ENCODE measurements at places on chromosomes 13 and 19.

DNA sequence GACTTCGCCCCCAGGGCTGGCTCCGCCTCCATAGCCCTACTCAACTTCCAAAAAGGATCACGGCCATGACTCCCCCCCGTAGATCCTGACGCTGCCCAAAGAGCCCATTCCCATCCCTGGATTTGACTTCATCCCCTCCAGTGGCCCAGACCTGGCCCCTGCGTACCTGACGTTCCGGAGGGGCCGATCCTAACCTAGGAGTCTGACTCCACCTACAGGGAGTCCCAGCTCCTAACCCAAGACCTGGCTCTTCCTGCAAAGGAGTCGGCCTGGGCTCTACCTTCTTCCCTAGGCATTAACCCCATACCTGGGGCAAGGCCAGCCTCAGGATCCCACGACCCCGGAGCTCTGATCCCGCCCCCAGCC, 10.8 kb downstream of the STAP2 start:
- no peak for DNase-seq

- DNase-seq, result peak; percentile 93
These were observed 9.1 kb downstream of the LYL1 start for GRCh38 chr19:13093407-13094105.

DNA sequence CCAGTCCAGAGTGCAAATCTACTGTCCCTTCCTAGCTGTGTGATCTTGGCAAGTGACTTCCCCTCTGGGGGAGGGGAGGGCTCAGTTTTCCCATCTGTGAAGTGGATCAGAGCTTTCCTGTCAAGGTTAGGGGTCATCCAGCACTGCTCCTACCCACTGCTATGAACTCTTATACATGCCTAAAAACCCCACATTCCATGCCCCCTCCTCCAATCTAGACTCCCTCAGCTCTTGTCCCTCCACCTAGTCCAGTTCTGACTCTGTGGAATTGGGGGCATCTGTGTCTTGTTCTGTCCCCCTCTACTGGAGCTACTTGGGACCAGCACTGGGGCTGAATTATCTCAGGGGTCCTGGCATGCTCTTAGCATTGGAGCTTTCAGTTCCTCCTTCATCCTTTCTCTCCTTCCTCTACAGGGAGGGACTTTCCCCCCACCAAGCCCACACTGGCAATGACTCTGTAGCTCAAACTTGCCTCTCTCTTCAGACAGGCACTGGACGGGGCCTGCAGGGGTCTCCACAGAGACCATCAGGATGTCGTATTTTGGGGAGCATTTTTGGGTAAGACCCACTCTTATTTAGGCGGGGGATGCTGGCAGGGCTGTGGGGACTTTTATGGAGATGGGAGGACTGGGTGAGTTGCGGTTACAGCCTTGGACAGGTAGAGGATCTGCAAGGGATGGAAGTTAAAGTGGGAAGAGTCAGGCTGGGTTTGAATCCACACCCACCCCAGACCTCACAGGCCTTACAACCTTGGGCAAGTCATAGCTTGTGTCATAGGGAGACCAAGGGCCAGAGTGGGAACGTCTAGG, 3.6 kb downstream of the FCHO1 start:
- no peak for DNase-seq

DNA sequence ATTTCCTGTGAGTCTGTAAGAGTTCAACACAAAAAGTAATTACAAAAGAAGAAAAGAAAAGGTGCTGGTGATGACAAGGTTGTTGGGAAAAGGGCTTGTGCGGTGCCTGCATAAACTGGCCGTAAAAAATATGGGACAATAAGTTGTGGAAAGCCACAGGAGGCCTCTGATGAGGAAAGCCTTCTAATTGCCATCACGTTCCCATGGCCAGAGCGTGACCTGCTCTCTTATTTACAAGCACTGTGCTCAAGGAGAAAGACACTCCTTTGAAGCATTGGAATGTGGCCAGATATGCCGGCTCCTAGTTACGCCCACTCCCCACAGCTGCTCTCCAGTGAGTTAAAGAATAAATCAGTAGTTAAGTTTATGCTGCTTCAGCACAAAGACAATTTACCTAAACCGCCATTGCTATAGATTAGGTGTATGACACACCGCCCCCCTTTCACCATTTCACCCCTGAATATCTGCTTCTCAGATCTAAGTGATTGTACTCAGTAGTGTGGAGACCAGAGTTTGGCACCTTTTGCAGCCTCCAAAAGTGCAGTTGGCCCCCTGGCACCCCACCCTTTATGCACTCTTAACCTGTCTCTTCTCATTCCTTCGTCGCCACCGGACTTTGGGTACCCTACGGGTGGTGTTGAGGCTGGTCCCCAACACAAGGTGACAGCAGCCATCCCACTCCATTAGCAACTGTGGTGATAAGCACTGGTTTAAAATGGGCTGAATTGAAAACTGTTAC, 8.1 kb upstream of the PGLYRP1 start:
- no peak for DNase-seq

GRCh38 chr13:69180034-69180433, 927.6 kb upstream of the ATXN8OS start:
- no peak for DNase-seq

DNA sequence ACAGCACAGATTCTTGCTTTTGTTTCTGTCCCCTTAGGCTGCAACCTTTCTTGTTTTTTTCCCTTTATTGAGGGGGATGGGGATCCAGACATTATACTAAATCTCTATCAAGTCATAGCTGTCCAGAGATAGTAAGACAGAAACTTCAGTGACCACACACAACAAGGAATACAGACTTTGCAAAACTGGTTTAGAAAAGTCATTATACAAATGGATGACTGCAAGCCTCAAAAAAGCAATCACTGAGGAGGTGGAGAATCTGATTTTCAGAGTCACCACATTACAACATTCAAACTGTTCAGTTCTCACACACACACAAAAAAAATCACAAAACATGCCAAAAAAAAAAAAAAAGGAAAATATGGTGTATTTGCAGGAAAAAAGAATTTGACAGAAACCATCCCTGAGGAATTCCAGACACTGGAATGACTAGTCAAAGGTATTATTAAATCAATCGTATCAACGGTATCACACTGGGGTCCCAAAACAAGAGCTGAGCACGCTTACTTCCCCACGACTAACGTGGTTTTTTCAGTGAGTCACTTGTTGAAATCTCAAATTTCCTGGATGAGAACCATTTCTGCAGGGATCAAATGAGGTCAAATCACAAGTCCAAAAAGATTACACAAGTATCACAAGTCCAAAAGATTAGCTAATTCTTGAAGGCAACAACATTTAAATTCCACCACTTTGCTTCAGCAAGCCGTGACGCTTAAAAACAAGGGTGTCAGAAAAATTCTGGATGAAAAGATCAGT, 41.2 kb downstream of the USP12 start:
- DNase-seq, result no peak

DNA sequence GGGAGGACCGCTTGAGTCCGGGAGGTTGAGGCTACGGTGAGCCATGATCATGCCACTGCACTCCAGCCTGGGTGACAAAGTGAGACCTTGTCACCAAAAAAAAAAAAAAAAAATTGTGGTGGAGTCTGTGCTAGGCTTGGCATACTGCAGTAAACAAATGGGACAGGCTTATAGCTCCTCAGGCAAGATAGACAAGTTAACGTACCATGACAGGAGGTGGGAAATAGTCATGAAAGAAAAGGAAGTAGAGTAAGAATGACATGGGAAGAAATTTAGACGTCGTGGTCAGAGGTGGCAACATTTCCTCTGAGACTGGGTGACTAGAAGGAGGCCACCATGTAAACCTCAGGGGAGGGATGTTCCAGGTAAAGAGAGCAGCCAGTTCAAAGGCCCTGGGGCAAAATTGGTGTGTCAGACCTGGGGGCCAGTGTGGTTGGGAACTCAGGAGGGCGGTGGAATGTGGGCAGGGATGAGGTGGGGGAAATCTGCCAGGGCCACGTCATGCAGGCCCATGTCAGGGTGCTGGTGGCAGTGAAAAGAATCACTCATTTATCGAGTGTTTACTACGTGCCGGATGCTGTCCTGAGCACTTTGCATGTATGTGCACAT, 5.6 kb downstream of the SNRPA start:
- no peak for DNase-seq

- no peak for DNase-seq
These were observed 52.5 kb upstream of the POMP start for GRCh38 chr13:28606466-28606865.

DNA sequence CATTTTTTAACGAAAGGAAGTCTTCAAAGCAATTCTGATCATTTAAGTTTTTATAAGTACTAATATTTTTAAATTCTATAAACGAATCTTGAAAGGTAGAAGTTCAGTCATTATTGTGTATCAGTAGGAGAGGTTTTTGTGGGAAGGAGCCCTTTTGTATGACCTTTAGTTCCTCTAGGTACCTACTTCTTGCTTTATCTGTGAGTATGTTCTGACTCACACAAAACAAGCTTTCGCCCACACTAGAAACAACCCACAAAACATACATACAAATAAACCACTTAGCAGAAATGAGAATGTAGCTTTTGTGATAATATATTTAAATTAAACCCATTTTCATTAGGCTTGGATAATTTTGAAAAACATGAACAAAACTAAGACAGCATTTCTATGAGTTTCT, 27.8 kb downstream of the ERCC5 start:
- DNase-seq, result no peak

DNA sequence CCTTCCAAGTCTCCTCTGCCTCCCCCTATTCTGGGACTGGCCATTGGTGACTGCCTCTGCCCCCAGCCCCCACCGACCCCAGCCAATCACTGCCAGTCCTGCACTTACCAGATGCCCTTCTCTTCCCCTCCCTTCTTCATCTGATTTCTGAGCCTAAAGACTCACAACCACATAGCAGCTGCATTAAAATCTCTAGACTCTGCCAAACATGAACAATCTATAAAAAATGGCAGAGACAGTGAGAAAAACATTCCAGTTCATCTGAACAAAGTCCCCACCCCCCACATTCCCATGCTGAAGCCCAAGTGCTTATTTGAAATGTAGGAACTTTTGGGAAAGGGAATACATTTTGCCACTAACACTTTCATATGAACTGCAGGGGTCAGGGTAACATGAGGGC, 60.8 kb downstream of the KCTD12 start:
- no peak for DNase-seq

GRCh38 chr19:38543807-38544568, 73.8 kb downstream of the MAP4K1 start:
- DNase-seq, result no peak

DNA sequence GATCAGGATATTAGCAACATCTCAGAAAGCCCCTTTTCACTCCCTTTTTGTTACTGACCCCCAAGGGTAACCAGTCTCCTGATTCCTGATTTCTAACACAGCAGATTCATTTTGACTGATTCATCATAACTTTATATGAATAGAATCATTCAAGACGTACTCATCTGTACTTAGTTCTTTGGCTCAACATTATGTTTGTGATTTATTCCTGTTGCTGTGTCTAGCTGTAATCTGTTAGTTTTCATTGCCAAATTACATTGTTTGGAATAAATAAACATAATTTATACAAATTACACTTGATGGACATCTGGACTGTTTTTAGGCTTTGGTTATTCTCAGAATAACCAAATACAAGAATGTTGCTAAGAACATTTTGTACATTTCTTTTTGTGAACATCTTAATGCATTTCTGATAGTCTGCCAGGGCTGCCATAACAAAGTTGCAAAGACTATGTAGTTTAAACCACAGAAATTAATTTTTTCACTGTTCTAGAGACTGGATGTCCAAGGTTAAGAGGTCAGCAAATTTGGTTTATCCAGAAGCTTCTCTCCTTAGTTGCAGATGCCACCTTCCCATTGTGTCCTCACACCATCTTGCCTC, 62.8 kb upstream of the EDNRB start:
- no peak for DNase-seq

DNA sequence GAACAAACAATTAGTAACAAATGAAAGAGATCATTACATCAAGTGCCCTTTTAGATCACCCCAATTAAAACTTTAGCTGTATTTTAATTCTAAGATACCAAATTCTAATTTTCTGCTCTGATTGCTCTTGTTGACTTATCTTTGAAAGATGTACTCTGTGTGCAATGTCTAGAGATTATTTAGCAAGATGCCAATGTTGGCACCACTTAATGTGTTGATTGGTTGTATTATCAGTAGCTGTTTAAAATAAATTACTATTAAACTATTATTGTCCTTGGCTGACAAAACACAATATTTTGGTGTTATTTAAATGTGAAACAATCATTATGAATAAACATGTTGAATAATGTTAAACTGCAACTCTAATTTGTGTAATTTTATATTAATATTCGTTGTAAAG, 386.0 kb downstream of the DACH1 start:
- no peak for DNase-seq

DNA sequence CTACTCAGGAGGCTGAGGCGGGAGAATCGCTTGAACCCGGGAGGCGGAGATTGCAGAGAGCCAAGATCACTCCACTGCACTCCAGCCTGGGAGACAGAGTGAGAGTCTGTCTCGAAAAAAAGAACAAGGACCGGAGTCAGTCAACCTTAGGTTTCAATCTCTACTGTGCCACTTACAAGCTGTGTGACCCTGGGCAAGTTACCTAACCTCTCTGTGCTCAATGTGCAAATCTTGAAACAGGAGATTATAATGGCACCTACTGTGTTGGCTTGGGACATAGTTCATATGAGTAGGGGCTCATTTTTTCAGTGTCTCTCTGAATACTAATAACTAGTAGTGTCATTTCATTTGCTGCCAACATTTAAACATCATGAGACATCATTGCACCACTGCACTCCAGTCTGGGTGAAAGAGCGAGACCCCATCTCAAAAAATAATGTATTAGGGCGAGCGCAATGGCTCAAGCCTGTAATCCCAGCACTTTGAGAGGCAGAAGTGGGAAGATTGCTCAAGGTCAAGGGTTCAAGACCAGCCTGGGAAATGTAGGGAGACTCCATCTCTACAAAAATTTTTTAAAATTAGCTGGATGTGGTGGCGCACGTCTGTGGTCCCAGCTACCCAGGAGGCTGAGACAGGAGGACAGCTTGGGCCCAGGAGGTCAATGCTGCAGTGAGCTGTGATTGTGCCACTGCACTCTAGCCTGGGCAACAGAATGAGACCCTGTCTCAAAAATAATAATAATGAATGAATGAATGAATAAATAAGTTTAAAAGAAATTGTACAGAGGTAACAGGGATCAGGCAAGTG, 5.5 kb downstream of the C3 start:
- DNase-seq, result peak; percentile 11

- no peak for DNase-seq
These were observed 152.7 kb downstream of the TNFRSF19 start for GRCh38 chr13:23722726-23723453.

GRCh38 chr13:101661839-101662238, 209.4 kb downstream of the ITGBL1 start:
- no peak for DNase-seq

- no peak for DNase-seq
These were observed 28.8 kb upstream of the TUBGCP3 start for GRCh38 chr13:112616586-112617362.

All from Right ventricle myocardium inferior (tissue), 1 donor.